ENCODE measurements at places on chromosomes 2 and 18.

DNA sequence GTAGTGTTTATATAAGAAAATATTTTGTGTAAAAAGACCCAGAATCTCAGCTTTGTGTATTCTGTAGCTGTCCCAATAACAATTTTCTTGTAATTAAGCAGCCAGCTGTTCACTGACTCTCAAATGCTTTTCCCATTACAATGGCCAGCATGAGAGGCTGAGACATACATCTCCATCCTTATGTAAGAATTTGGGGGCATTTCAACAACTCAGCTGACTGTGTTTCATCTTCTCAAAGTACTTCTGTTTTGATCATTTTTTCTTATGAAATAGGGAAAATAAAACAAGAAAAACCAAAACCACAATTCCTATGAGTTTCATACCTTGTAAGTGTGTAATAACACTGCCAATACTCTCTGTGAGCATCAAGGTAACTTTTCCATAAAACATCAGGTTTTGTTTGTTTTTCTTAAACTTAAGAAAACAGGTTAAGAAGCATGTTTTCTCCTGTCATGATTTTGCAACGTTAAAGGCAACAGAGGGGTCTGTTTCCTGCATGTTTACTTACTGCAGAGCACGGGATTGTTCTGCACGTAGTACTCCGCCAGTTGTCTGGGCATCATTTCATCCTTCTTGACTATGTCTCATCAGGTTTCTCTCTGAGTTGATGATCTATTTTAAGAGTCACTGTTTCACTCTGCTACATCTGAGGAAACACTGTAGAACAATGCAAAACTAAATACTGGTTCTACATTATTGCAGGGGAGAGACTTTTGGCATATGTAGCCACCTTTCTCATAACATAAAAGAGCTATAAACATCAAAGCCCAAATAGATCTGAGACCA, 62.9 kb upstream of the CYRIA start:
- no peak for DNase-seq

- no peak for DNase-seq
Measured at GRCh38 chr2:212408524-212408923, 130.1 kb downstream of the ERBB4 start.

DNA sequence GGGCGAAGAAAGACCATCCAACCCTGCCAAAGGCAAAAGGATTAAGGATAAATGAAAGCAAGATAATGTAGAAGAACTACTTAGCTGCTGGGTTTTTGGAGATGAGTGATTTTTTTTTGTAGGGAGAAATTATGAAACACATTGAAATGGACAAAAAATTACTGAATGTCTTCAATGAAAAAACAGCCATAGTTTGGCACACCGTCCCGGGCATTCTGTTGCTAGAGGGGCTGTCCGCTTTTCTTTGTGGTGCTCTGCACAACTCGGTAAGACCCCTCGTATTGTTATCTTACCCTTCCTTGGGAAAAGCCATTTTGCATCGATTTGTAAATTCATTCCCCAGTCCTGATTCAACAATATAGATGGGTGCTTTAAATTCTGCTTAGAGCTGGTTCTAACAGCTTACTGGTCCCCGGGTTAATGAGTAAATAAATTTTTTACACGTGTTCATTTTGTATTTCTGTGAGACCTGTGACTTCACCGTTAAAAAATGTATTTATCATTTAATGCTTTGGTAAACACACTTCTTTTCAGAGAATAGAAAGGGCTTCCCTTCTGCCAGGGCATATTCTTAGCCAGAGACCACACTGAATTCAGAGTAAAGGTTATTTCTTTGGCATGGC, 912 bp upstream of the LAPTM4A start:
- no peak for DNase-seq

- no peak for DNase-seq
Measured at GRCh38 chr2:113237604-113238160, 41.0 kb downstream of the PAX8 start.
